ENCODE measurements at places on chromosomes 6 and 20.

- DNase-seq, result no peak
Measured at GRCh38 chr6:79048611-79049010, 29.4 kb downstream of the PHIP start.

- no peak for DNase-seq
Measured at GRCh38 chr6:33757113-33757512, 10.4 kb upstream of the IP6K3 start.

GRCh38 chr6:131844243-131844841 is 36.5 kb downstream of the ENPP1 start:
- DNase-seq, result no peak

GRCh38 chr20:64188091-64188490 is 23.8 kb downstream of the MYT1 start:
- DNase-seq, result no peak

GRCh38 chr6:122360809-122361208 is 38.6 kb upstream of the HSF2 start:
- DNase-seq, result no peak

DNA sequence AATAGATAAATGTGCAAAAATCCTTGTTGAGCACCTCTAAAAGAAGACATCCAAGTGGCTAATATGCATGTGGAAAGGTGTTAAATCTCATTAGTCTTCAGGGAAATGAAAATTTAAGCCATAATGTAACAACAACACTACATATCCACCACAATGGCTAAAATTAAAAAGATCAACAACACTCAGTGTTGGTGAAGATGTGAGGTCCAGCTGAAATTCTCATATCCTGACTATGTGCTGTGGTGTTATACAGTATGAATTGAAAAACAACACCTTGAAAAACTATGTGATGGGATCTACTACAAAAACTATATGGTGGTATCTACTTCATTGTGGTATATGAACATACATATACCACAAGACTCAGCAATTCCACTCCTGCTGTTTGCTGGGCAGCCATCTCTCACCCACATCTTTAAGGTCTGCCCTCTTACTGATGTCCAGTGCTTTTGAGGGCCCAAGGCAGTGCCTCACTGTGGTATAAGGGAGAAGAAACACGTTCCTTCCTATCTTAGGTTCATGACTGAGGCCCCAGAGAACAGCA is 146.4 kb downstream of the CD83 start:
- no peak for DNase-seq

GRCh38 chr6:73107016-73107415 is 118.3 kb downstream of the KHDC1L start:
- DNase-seq, result no peak

GRCh38 chr6:23218751-23219150 is 649.4 kb downstream of the HDGFL1 start:
- DNase-seq, result peak; percentile 71

GRCh38 chr6:161125591-161125990 is 134.0 kb downstream of the MAP3K4 start:
- DNase-seq, result no peak

GRCh38 chr6:112636650-112637262 is 289.6 kb downstream of the RFPL4B start:
- DNase-seq, result no peak

DNA sequence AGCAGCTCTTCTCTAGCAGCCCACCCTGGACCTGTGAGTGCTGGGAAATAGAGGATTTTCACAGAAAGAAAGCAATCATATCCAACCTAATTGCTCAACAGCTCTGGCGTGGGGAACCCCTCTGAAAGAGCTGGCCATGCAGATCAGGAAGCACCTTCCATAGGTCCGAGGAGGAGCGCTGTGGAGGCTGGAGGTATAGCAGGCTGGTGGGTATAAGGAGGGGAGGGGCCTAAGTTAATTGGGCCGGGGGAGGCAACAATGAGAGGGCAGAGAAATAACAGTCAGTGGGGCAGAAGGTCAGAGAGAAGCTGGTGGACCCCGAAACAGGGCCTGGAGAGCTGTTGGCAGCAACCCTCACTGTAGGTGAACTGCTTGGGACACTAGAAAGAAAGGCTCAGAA is 40.8 kb downstream of the SNRNP48 start:
- DNase-seq, result no peak

DNA sequence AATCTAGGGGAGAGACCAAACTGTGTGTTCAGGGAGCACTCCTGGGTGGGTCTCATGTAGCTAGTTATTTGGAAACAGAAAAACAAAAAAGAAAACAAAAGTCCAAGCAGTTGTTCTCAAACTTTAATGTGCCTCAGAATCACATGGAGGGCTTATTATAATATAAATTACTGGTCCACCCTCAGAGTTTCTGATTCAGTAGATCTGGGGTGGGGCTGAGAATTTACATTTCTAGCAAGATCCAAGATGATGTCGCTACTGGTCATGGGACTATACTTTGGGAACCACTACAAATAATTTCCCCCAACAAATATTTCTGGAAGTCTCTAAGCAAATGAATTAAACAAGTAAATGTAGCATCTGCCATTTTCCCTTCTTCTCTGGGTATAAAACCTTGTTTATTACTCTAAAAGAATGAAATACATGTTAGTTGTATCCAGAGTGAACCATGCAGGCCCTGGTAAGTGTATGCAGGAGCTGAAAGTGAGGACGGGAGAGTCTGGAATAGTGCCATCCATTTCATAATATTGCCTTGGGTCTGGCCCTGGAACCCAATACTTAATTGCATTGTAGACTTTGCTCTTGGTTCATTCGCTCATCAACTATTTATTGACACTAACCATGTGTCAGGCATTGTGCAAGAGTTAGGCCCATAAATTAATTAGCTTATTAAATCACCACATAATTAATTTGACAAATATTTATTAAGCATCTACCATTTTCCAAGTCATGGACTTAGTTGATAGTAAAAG is 490.8 kb downstream of the EPM2A start:
- DNase-seq, result no peak

GRCh38 chr20:25465243-25466135 is 58.0 kb downstream of the GINS1 start:
- no peak for DNase-seq

- DNase-seq, result no peak
Measured at GRCh38 chr6:104326173-104327001, 533.3 kb downstream of the HACE1 start.

DNA sequence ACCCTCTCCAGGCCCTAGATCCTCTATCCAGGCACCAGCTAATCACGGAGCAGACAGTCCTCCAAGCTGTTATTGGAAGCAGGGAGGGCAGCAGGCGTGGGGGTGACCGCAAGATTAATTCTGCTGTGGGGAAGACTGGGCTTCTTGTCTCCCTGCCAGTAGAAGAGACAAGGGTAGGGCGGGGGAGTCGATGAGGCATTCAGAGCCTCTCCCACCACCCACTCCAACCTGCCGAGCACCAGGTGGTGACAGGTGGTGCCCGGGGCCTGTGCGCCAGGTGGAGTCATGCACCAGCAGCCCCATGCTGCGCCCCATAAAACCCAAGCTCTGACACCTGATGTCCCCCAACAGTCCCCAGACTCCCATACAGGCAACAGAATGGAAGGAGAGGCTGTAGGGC is 89.6 kb downstream of the CDH22 start:
- no peak for DNase-seq

GRCh38 chr20:24836041-24836533 is 113.0 kb upstream of the CST7 start:
- no peak for DNase-seq

DNA sequence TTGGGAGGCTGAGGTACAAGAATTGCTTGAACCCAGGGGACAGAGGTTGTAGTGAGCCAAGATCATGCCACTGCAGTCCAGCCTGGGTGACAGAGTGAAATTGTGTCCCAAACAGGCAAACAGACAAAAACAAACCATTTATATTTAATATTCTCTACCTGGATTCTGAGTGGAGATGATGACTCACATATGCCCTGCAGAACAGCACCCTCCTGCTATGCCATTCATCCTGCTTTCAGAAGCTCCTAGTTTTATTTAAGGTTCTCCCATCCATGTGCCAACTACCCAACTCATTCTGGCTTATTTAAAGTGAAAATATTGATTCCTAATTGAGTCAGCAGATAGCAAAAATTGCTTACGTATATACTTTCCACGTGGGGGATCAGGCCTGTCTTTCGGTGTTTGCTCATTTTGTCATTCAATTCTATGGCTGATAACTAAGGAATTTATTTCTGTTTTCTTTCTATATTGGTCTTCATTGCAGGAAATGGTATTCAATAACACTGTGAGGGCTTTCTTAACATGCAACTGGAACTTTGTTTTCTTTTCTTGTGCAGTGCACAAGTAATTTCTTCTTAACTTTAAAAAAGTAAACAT is 459.1 kb upstream of the JAG1 start:
- DNase-seq, result no peak

DNA sequence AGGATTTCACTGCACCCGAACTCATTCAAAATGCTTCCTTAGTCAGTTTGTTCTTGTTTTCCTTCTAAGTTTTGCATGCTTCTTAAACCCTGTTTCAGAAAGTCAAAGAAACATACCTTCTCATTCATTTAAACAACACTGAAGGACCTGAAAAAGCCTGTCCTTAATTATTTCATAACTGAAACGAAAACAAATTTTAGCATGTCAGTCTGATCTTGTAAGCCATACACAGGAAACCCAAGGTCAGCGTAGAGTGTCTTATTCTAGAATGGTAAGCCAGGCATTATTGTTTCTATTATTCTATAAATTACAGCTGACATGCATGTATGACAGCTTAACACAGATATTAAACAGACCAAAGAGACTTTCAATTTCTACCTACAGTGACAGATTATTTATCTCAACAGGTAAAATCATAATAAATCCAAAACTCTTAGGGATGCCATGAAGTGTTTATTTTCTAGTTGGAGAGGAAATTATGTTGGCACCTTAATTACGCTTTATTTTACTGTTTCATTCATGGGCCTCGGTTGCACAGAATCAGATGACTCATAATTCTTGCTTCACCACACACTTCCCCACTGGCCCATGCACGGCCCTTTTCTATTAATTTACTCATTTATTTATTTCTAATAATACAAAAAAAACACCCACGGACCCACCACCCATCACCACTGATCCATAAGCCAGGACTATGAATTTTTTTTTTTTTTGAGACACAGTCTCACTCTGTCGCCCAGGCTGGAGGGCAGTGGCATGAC is 39.3 kb upstream of the DUSP22 start:
- no peak for DNase-seq

DNA sequence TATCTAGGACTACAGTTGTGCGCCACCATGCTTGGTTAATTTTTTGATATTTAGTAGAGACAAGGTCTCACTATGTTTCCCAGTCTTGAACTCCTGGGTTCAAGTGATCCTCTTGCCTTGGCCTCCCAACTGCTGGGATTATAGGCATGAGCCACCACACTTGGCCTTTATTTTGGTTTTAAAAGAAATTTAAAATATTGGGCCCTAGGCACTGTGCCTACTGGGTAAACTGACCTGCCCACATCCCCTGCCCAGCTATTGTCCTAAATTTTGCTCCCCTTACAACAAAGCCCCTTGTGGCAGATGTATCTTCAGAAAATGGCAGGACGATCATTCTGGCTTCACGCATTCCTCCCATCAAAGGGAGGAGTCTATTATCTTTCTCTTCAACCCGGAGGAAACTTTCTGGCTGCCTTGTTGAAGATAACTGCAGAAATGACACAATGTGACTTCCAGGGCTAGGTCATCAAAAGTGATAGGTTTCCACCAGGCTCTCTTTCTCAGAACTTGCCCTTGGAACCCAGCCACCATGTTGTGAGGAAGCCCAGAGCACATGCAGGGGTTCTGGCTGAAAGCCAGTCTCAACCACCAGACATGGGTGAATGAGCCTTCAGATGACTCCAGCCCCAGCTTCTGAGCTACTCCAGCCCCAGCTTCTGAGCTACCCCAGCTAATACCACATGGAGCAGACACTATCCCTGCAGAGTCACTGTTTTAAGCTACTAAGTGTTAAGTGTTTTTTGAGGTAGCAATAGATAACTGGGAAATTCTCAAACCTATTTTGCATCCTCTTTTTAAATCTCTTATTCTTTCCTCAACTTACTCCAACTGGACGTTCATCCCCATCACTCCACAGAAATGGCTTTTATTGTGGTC is 4.6 kb upstream of the GUCA1B start:
- no peak for DNase-seq

DNA sequence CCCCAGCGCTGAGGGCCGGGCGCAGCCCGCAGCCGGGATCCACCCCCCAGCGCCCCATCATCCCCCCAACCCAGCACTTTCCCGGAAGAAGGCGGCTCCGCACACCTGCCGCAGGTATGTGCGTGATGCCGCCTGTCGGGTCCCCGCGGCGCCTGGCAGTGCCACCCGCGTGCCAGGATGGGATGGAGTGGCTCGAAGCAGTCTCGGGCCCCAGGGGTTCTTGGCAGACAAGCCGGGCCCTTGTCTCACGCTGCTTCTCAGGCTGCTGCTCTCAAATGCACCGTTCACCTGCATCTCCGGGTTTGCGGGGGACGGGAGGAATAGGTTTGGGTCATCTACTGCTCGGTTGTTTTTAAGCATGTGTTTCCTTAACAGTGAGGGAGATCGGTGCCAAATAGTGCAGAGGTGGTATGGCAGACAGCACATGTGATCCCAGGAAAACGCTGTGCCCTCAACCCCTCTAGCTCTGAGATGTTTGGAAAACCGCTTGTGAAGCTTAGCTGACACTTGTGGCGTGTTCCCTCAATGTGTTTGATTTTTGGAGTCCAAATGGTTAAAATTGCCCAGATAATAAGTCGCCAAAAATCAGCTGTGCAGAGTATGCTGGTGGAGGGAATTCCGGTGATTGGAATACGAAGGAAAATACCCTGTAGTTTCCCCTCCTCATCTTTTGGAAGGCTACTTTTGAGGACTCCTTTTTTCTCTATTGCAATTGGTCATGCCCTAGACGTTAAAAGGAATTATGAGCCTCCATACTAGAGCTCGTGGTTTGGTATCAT is 926 bp downstream of the MYLIP start:
- DNase-seq, result peak; percentile 53

DNA sequence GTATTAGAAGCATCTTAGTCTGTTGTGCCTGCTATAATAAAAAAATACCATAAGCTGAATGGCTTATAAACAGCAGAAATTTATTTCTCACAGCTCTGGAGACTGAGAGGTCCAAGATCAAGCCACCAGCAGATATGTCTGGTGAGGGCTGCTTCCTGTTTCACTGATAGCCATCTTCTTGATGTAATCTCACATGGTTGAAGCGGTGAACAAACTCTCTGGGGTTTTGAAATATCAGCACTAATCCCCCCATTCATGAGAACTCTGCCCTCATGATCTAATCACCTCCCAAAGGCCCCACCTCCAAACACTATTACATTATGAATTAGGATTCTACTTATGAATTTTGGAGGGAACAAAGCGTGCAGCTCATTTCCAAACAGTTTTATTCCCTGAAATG is 11.6 kb upstream of the CLVS2 start:
- no peak for DNase-seq
